NCI-H460 (cell line): ENCODE measurements at places on chromosomes 16 and 17. TPM values are rescaled to one million over a fixed set of nuclear protein-coding genes. Genes with fewer than 3 reads are reported as not detected.

GRCh38 chr16:644556-644955 is 2.9 kb downstream of the MCRIP2 start:
- DNase-seq = no peak

GRCh38 chr16:90077757-90078578 is 837 bp upstream of the PRDM7 start:
- DNase-seq = no peak

DNA sequence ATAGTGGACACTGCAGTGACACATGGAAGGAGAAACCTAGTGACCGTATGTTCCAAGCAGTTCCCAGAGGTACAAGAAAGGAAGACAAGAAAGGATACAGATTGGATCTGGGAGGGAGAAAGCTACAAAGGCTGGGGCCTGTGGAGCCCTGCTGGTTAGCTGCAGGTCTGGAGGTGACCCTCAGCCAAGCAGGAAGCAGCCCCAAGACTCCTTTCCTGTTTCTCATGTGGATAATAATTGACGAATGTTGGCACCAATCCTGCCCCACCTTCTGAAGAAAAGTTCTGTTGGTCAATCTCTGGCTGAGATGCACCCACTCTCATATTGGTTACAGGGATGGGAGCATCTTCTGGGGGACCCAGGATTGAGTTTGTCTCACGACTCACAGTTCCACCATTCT is 99.8 kb downstream of the SHISA6 start:
- DNase-seq = no peak

DNA sequence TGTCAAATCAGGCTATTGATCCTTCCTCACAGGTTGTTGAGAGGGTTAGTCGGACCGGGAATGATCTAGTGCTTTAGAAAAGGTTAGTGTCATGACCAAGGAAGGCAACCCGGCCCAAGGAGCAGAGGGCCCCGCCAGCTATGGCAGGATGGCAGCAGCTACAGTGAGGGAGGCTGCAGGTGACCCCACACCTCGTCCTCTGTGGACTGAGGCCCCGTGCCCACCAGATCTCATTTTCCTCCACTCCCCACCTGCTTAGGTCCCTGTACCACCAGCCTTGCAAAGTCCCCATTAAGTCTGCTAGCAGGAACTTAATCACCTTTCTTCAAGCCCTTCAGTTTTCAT is 107.5 kb downstream of the CCDC182 start:
- no peak for DNase-seq

GRCh38 chr16:78235168-78235800 is 135.8 kb downstream of the WWOX start:
- peak; percentile 34 for DNase-seq

GRCh38 chr16:10123141-10123540 is 59.1 kb downstream of the GRIN2A start:
- no peak for DNase-seq

DNA sequence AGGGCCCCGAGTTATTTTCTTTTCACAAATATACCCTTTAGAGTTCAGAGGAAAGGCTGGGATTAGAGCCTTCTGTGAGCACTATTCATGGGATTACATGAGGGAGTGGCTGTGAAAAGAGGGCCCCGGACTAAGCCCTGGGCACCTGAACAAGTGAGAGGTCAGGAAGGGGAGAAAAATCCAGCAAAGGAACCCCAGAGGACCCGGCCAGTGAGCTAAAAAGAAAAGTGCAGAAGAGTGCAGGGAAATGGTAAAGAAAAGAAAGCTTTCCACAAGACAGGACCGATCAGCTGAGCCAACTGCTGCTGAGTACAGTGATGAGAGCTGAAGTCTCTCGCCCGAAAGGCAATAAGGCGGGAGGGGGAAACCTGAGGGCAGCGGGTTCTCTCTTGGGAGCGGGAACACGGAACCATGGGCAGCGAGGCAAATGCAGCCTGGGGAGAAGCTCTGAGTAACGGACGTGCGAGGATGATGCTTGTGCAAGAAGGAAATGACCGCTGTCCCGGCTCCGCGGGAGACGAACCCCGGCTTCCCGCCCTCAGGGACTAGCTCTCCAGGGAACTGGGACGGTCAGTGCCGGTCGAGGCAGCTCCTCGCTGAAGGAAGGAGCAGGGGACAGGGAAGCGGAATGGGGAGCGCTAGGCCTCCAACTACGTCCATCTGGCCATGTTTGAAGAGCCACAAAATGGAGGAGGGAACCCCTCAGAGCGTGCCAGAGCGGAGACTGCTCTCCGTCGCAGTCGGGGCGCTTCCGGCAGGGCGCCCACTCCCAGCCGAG is 665 bp upstream of the ALDH3A2 start:
- peak; percentile 70 for DNase-seq

- DNase-seq = no peak
Measured at GRCh38 chr16:51134269-51134812, 16.7 kb downstream of the SALL1 start.

DNA sequence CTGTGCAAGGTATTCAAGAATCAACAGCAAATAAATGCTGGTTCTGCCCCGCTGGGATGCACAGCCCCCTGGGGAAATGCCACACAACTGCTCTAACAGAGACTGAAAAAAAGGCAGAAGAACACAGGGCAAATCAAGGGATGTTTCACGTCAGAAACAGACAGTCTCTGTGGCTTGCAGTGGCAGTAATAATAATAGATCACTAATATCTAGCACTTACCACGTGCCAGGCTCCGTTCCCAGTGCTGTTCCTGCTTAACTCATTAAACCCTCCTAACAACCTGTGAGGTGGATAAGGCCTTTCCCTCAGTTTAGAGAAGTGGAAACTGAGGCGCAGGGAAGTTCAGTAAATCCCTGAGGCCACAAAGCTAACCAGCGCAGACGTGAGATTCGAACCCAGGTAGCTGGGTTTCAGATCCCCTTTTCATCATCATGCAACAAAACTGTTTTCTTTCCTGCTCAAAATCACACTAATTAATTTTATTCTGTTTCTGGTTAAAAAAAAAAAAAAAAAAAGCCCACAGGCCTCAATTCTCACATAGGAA is 36.7 kb downstream of the ARHGAP17 start:
- DNase-seq = no peak

- DNase-seq = no peak
Measured at GRCh38 chr17:66326476-66327047, 24.1 kb downstream of the PRKCA start.

- DNase-seq = no peak
Measured at GRCh38 chr17:2453866-2454265, 53.0 kb upstream of the MNT start.

DNA sequence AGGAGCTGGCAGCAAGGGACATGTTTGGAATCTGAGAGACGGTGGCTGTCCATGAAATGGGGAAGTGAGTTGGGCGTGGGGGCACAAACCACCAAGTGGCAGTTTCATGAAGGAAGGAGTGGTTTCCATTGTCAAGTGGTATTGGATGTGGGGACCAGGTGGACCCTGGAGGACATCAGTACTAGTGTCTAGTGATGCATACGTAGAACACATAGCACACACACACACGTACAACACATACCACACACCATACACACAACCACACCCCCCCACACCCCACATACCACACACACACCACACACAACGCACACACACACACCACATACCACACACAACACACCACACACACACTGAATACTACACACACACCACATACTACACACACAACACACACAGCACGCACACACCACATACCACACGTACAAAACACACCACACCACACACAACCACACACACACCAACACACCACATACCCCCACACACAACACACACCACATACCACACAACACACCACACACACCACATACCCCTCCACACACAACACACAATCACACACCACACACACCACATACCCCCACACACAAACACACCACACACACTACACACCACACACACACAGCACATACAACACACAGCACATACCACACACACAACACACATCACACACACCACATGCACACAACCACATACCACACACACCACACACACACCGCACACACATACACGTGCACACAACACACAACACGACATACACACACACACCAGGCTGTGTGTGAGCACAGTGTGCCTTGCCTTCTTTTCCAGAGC is 41.1 kb upstream of the GSE1 start:
- DNase-seq = no peak

- DNase-seq = no peak
Measured at GRCh38 chr17:55160501-55160900, 104.3 kb upstream of the HLF start.

DNA sequence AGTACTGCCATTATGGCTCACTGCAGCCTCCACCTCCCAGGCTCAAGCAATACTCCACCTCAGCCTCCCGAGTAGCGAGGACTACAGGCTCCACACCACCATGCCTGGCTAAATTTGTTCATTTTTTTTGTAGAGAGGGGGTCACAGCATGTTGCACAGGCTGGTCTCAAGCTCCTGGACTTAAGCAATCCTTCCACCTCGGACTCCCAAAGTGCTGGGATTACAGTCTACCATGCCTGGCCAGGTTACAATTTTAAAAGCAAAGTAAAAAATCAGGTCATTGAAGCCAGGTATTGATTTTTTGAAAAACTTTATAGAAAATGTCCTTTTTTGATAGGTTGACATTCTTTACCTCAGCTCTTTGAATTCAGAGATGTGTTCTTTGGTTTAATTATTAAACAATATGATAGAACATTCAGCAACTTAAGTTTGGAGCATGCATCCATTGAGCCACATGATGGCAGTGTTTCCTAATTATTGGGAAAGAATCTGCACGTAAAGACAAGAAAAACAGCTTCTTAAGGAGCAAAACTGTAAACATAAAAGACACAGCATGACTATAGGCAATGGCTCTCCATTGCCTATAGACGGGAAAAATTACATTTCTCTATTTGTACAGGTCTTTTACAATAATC is 1.7 kb upstream of the SLC16A11 start:
- peak; percentile 70 for DNase-seq

- no peak for DNase-seq
Measured at GRCh38 chr17:56910509-56911235, 3.2 kb downstream of the TRIM25 start.

- no peak for DNase-seq
Measured at GRCh38 chr16:69435977-69436820, 11.8 kb downstream of the CYB5B start.

GRCh38 chr17:56434610-56435009 is 158.9 kb upstream of the NOG start:
- DNase-seq = no peak

The ITGAD gene
- total RNA-seq = not detected in 2 replicates

The PHF23 gene
- 32.5 and 38.8 TPM in 2 replicates for total RNA-seq

The CD300C gene
- total RNA-seq = 0.10 and 0.26 TPM in 2 replicates

The DOK4 gene
- 8.7 and 9.6 TPM in 2 replicates for total RNA-seq

The KRTAP1-1 gene
- total RNA-seq = not detected in 2 replicates

The KRT33A gene
- total RNA-seq = not detected in 2 replicates
